Left ventricle myocardium superior (tissue), 1 donor: ENCODE measurements at places on chromosomes 1 and 21. TPM values are rescaled to one million over a fixed set of nuclear protein-coding genes. Genes with fewer than 3 reads are reported as not detected.

- DNase-seq: no peak
These were observed 67.0 kb downstream of the LMX1A start for GRCh38 chr1:165289556-165289955.

- DNase-seq: no peak
These were observed 121.5 kb downstream of the PSMG1 start for GRCh38 chr21:39061766-39062165.

- DNase-seq: no peak
These were observed 75.0 kb downstream of the CEP350 start for GRCh38 chr1:180029524-180030135.

- DNase-seq: no peak
These were observed 25.0 kb downstream of the DUSP10 start for GRCh38 chr1:221716713-221717484.

GRCh38 chr1:42305639-42306038 lies 29.4 kb downstream of the FOXJ3 start:
- DNase-seq: no peak

DNA sequence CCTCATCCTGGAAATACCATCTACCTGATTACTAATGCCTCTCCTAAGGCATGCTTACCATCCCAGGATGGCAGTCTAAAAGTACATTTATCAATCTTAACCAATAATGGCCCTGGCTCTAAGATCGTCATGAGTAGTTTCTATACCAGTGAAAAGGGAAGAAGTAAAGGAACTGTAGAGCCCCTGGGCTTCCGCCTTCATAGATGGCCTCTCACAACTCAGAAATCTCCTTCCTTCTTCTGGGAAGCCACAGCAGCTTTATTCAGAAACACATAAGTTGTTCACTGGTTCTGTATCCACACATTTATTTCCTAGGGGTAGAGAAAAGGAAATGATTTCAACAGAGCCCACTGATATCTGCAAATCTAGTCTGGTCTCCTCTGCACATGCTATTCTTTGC lies 41.0 kb upstream of the CD5L start:
- DNase-seq: no peak

DNA sequence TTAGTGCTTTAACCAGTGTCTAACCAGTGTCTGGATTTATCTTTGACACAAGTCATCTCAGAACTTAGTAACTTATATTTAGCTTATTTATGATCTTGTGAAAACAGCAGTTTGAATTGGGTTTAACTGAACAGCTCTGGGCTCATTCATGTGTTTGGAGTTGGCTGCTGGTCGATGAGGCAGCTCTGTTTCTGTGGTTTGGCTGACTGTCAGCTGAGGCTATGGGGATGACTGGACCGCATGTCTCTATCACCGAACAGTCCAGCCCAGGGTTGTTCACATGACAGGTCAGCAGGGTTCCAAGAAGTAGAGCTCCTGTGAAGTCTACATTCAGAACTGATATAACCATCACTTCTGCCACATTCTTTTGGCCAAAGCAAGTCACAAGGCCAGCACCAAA lies 29.1 kb upstream of the C21orf91 start:
- no peak for DNase-seq

DNA sequence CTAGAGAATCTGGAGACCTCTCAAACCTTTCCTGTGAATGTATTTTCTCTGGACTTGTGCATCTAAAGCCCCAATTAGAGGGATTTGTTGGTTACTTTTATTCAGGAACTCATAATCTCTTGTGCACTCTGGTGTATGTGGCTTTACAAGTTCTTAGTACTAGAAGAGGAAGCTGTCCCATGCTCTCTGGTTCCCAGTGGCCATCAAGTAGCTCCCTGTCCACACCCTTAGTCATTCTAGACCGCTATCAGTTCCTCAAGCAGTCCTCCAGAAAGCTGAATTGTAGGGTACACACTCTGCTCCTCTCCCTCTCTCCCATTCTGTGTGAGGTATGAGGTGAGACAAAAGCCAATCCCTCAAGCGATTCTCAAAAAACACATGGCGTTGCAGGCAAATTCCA lies 470.3 kb downstream of the PTPRC start:
- no peak for DNase-seq

GRCh38 chr21:45998276-45998701 lies 16.7 kb downstream of the COL6A1 start:
- DNase-seq: peak; percentile 26

DNA sequence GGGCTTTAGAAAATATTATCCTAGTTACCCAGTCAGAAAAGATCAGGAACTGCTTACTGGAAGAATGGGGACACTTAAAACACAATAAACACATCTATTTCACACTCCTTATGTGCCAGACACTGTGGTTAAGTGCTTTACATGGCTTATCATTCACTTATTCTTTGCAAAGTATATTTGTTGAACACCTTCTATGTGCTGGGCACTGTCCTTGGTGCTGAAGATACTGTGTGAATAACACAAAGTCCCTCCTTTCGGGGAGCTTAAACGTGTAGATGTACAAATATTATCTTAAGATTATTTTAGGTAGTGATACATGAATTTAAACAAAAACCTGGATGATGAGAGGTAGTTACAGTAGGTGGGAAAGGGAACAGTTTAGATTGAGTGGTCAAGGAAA lies 169.3 kb downstream of the ST6GALNAC5 start:
- DNase-seq: no peak

DNA sequence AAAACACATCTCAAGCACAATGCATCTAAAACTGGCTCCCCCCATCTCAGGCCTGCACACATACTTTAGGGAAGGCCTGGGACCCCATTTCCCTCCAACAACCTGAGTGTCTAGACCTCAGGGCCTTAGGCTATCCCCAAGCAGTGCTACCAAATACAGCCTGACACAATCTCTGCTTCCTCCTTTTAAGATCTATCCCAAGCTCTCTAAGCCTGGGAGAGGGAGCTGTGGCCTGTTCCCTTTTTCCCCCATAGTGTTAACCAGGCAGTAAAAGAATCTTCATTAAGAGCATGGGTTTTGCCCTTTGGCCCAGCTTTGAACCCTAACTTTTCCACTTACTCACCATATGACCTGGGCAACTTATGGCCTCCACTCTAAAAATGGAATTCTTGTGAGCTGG lies 10.8 kb upstream of the COL8A2 start:
- DNase-seq: no peak

- DNase-seq: no peak
These were observed 4.8 kb downstream of the KISS1 start for GRCh38 chr1:204191456-204191855.

DNA sequence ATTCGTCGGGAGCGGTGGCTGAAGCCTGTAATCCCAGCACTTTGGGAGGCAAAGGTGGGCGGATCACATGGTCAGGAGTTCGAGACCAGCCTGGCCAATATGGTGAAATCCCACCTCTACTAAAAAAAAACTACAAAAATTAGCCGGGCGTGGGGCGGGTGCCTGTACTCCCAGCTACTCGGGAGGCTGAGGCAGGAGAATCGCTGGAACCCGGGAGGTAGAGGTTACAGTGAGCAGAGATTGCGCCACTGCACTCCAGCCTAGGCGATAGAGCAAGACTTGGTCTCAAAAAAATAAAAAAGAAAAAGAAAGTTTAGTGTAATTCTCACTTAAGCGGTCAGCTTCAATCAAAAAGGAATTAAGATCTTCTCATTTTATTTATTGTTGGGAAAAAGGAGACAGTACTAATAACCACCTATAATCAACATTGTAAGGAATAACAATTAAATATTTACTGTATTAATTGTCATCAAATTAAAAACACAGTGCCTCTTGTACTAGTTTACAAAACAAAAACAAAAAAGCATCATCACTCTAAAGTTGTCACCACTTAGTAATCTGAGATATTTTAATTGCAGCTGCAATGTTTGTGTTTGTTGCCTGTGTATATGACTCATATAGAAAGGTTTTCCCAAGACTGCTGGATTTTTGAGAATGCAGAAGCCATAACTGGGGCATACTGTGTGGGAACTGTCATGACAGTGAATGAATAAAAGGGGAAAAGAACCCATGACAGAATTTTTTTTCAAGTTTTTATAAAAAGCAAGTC lies 3.7 kb downstream of the FBXO42 start:
- DNase-seq: no peak

DNA sequence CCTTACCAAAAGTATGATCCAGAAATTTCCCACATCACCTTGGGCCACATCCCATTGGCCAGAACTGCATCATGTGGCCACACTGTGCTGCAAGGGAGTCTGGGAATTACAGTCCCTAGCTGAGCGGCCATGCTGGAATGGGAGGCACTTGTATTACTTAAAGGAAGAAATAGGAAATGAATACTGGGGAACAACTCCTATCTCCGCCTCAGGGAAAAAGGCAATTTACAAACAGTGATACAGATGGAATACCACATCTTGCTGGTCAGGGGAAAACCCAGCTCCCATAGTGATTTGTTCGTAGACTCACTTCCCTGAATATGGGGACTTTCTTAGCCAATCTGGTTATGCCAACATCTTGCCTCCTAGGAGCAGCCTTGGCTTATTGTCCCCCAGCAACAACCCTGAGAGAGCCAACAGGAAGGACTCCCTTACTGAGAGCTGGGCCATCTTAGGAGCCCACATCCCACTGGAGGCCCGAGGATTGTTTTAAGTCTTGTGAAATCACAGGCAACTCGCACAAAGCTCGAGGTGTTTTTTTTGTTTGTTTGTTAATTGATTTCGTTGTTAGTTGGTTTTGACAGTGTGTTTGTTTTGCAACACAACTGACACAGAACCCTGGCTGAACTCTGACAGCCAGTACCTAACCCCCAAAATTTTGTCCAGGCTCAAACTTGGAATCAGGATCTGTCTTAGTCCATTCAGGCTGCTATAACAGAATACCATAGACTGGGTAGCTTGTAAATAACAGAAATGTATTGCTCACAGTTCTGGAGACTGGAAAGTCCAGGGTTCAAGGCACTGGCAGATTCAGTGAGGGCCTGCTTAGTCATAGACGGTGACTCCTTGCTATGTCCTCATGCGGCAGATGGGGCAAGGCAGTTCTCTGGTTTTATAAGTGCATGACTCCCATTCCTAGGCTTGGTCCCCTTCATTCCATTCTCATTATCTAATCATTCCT lies 14.9 kb downstream of the CDA start:
- no peak for DNase-seq

Gene GPR37L1
- total RNA-seq: 0.07 TPM

Gene AURKAIP1
- 268 TPM for total RNA-seq

Gene LORICRIN
- total RNA-seq: not detected

Gene CIART
- 15.4 TPM for total RNA-seq

Gene RHBDL2
- not detected for total RNA-seq

Gene FCAMR
- total RNA-seq: not detected
